ENCODE measurements at places on chromosomes 4 and X.

GRCh38 chr4:164807611-164808010 is 53.7 kb downstream of the SMIM31 start:
- no peak for DNase-seq

DNA sequence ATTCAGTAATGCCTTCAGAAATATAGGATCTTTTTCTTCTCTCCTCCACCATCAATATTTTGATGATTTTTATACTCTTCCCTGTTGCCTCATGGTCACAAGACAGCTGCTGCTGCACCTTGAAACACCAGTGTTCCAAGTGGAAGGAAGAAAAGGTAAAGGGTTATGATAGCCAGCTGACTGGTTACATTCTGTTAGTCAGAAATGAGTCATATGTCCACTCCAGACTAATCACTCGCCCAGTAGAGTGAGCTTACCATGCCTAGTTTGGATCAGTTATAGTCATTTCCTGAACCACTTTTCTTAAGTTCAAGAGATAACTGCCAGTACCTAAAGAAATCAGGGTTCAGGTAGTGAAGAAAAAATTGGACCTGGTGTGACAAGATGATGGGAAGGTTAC is 532.3 kb upstream of the SMIM31 start:
- no peak for DNase-seq

DNA sequence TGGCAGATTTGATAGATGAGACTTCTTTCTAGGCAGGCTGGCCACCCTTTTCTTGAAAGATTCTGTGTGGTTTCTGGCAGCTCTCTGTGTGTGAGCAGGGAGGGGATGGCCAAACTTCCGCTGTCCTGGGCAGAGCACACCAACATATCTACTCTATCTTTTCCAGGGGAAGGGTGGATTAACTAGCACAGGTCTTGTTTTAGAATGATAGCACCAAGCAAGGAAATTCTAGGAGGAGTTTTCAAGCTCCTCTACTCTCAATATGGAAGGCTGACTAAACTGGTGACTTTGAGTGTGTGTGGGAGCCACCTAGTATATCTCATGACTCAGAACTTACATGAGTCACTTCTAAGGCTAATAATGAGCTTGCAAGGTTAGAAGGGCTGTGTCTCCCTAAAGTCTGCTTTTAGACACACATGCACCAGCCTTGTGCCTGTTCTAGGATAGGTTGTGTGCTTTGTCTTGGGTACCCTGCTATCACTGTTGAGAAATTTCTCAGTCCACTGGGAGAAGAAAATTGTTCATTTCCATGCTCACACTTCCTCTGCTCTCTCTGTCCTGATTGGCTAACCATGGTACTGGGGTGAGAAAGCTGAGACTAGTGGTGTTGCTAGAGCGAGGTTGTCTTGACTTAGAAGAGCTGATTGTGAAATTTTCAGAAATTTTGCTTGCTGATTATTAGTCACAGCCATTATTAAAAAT is 72.9 kb downstream of the YIPF6 start:
- DNase-seq: peak; percentile 28

DNA sequence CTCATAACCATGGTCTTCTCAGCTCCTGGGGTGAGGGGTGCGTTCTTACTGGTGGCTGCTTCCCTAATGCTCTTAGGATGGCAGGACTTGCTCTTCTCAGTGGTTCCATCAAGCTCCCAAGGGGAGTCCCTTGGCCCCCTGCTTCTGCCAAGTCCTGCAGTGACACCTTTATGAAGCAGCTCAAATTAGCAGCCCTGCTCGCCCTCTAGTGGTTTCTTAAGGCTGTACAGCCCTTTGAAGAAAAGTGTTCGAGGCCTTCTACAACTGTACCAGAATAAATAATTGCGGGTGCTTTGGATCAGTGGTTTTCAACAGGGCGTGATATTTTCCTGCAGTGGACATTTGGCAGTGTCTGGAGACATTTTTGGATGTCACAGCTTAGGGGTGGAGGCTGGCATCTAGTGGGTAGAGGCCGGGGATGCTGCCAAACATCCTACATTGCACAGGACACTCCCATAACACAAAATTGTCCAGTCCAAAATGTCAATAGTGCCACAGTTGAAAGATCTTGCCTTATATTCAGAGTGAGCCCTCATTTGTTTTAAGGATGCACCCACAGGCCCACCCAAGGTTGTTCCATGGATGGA is 204.7 kb upstream of the S100G start:
- no peak for DNase-seq

GRCh38 chrX:79412972-79413371 is 45.8 kb upstream of the ITM2A start:
- no peak for DNase-seq

DNA sequence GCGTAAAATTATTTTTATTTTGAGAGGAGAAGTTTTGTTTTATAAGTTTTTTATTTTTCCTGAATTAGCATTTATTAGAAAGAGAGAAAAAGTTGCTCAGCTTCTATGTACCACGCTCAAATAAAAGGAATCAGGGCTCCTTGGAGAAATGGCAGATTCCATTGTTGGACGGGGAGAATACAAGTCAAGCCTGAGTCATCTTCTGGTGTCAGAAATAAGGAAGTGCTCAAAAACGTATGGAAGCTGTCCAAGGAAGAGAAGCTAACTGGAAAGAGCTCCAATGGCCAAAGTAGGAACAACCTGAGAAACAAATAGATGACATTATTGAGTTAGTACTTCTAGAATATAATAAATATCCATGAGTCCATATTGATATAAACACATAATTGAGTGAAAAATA is 89.3 kb upstream of the NEIL3 start:
- no peak for DNase-seq

DNA sequence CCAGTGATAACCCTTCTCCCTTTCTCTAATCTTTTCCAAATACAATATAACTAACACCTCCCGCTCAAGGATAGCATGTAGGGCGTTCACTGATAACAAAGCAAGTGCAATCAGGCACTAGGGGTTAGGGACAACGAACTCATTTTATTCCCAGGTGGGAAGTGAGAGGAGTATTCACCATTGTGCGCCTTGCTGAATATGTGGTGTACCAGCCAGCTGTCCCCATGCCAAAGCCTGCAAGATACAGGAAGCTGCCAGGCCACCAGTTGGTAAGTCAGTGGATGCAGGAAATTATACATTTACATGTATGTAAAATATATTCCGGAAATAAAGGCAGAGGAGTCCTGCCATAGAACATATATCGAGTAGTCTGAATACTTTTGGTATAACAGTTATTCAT is 6.3 kb upstream of the HPRT1 start:
- DNase-seq: no peak

DNA sequence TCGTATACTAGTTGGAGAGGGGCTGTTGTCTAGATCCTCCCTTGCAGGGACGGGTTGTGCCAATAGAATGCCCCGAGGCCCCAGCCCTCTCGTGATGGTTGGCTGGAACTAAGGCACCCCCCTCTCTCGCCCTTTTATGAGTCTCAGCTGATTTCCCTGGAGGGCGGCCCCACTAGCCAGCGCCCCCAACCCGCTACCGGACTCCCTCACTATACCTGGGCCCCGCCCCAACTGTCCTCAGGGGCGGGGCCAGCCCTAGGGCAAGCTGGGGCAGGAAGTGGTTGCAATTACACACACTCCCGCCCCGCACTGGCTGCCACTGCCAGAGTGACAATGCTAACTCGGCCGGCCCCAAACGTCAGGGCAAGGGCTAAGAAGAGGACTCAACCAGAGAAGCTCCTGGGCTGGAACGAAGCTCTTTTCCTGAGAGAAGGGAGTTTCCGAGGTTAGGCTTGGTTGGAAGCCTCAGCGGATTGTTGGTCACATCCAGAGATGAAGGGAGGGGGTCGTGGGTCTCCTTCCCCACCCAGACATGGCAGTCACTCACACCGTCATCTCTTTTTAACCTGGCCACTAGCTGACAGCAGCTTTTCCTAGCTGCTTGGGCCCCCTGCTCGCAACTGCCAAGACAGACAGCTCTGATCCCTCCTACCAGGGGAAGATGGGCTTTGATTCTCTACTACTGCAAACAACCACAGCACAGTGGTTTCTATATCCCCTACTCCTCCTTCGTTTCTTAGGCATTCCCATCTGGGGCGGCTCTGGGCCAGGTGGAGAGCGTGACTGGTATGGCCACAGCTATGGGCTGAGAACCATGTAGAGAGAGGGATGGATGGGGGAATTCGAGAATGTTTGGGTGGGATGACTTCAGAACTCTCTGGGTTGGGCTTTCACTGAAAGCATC is 21.0 kb upstream of the BCORL1 start:
- no peak for DNase-seq

Data from AG09309 (cell line).